Activated effector memory CD4-positive, alpha-beta T cell treated with Interleukin-2 at 50 U/mL for 16 hours (primary cell): ENCODE measurements at places on chromosomes 11 and 22.

DNA sequence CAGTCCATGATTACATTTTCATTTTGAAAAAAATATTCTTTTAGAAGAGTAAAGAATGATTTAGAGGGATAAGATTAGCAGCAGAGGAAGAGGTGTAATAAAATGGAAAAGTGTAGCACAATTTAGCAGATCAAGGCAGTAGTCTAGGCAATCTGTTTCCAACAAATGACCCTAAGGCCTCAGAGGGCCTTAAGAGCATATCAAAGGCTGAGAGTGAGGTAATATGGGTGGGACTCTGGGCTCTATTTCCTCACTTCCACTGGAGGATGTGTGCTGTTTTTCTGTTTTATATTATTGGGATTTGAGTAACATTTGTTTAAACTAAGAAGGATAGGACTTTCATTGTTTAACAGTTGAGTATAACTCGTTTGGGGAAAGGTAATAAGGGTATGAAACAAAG is 28.8 kb downstream of the CCDC81 start:
- no peak for DNase-seq

DNA sequence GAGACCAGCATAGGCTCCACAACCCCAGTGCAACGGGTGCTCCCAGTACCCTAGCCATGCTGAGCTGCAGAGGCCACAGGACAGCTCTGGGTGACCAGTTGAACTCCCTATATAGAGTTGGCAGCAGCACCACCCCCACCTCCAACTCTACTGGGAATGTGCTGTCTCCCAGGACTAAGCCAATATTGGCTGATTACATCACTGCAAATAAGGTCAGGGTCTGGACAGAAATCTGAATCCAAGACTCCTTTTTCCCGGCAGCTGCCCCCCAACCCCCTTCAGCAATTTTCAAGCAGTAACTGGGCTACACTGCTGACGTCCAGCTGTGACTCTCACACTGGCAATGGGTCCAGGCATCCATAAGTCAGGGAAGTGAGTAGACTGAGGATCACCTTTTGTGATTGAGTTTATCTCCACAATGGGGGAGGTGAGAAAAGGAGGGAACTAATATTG is at the start of gene HPX:
TSS of gene HPX (minus strand) at position 82 of the 453 bp plus-strand sequence. CDS start at position 58, 24 bp downstream.
- no peak for DNase-seq

DNA sequence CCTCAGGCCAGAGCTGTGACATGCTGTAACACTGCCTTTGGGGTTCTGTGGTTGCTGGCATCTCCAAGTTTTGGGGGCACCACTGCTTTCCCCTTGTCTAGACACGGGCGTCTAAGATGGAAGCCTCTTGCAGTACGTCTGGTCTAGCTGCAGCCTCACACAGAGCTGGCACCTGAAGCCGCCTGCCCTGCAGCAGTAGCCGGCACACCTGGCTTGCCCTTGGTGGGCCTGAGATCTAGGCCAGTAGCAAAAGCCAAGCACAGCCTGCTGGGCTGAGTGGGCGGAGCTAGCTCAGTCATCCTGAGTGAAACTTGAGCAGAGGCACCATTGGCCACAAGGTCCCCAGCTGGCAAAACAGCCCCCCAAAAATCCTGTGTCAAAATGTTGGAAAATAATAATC is 154.2 kb downstream of the DLG2 start:
- DNase-seq, result no peak

DNA sequence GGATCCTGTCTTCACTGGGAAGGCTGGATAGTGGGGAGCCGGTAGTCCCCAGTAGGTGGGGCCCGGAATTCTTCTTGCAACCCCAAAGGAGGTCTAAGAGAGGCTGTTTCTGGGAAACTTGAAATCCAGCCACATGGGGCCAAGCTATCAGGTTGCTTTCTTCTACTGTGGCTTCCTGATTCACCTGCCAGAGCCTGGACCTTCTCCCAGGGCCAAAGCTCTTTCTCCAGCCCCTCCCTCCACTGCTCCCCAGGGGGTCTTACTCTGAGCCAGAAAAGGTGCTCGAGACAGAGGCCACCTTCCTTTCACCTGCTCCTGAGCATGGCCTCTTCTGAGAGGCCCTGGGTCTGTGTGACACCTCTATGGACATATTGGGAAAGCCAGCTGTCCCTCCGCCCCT is 9.1 kb downstream of the TST start:
- no peak for DNase-seq

DNA sequence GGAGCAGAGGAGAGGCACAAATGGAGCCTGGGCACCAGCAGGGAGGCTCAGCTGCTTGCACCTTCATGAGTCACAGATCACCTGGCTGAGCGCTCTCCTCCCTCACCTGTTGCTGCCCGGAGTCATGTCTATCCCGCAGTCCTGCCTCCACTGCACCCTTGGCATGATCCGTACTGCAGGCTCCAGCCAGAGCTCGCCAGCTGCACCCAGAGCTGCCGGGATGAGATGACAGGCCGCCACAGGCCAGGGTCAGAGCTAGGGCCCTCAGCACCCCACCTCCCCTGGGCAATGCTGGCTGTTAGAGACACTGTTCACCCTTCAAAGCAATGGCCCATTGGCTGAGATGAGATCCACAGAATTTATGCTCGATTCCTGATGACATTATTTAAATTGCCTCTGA is 702.8 kb downstream of the TBC1D22A start:
- DNase-seq, result no peak

- no peak for DNase-seq
These were observed 106.4 kb upstream of the ANO1 start for GRCh38 chr11:69971741-69972140.

DNA sequence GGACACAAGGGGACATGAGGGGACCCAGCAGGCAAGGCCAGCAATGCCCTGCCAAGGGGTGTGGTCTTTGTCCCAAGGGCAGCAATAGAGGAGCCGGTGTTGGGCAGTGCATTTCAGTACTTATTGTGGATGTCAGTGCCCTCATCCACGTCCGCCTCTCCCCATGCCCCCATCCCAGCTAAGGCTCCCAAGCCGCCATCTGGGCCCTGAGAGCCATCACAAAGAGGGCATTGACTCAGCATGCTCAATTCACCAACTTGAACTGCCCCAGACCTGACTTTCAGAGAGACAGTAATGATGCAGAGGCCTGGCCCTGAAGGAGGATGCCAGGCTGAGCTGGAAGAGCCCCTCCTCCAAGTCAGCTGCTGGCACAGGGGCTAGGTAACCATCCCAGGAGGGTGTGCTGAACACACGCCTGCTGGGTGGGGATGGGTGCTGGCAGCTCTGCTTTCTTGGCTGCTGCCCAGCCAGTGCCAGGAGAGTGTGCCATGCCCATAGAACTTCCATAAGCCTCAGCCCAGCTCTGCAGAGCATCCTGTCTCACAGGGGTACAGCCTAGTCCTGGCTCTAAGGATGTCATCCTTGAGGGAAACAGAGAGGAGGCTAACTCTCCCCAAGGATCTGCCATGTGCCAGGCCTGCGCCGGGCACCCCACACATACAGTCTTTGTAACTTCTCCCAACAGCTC is 46.5 kb downstream of the PDE2A start:
- DNase-seq, result no peak

GRCh38 chr22:23221351-23221804 is 41.1 kb downstream of the BCR start:
- DNase-seq, result no peak

DNA sequence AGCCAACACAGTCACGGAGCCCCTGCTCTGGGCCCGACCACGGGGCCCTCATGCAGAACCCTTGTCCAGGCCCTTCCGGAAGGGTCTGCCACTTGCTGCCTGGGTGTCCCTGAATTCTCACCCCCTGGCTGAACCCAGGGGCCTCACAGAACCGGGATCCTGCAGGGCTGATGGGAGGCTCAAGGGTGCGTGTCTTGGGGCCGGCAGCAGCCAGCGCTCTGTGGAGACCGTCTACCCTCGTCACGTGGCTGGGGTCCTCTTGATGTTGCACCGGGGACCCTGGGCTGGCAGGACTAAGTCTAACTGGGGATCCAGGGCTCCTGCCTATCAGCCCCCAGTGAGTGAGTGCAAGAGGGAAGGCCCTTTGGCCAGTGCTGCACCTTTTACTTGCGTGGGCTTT is 19.3 kb upstream of the CCDC188 start:
- no peak for DNase-seq

GRCh38 chr11:86063536-86063935 is 5.3 kb downstream of the PICALM start:
- DNase-seq, result no peak

- DNase-seq, result no peak
These were observed 4.0 kb downstream of the AP5B1 start for GRCh38 chr11:65776710-65777141.

DNA sequence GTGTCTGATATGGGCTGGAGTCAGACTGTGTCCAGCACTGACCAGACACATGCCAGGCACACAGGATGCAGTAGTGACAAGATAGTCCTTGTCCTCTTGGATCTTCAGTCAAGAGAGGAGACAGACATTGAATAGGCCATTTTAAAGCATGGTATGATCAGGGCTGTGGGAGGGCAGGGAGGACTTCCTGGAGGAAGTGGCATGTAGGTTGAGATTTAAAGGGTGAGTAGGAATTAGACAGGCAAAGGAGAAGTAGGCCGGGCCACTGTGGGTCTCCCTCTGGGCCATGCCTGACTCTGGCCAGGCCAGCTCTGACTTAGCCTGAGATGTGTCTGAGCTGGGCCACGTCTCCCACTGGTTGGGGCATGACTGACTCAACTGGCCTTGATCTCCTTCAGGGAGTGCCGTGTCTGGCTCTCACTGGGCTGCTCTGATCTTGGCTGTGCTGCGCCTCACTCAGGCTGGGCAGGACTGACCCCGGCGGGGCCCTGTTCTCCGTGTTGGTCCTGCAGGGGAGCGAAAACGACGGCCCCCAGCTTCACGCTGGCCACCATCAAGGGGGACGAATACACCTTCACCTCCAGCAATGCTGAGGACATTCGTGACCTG is 71.2 kb downstream of the MYO7A start:
- no peak for DNase-seq

DNA sequence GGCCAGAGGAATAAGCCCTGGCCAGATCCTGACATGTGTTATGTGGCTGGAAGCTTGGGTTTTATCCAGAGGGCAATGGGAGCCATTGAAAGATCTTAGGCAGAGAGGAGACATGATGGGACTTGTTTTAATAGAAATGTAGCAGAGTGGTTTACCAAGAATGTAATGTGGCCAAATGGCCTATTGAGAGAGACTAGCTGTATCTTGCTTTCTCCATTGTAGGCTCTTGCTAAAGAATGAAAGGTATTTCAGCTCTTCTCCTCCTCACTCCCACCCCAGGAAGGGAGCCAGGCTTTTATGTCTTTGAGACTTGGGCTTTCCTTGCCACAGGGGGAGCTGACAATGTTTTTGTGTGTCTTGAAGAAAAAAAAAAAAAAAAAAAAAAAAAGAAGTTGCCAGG is 82.3 kb downstream of the TRIM29 start:
- DNase-seq, result no peak

DNA sequence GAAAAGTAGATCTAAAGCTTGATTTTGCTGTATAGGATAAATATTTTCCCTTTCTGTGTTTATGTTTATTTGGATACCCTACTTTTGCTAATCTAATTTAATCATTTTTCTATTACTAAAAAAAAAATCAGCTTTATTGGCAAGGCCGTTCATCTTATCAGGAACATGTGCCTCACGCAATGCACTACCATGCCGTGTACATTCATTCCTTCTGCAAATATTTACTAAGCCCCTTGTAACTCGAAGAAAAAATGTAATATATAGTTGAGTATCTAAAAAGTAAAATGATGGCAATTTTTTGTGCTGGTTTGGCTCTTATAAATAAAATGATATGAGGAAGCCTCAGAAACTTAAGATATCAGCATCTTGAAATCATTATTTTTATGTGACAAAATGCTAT is 8.9 kb downstream of the UVRAG start:
- no peak for DNase-seq

DNA sequence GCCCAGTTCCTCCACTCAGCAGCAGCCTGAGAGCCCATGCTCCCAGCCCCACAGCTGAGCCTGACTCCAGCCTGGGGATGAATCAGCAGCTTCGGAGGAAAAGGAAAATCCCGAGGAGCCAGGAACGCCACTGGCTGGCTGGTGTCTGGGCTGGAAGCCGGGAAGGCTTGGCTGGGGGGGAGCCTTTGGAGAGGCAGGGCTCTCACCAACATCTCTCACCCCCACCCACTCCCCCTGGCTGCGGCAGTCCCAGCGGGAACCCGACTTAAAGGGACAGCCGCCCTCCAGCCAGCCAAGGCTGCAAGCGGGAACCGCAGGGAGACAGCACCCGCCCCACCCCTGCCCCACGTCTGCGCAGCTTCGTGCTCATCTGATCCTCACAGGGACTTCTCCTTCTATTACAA is 28.4 kb downstream of the KIAA0930 start:
- DNase-seq, result no peak

GRCh38 chr11:22416462-22416861 is 78.3 kb downstream of the SLC17A6 start:
- no peak for DNase-seq

DNA sequence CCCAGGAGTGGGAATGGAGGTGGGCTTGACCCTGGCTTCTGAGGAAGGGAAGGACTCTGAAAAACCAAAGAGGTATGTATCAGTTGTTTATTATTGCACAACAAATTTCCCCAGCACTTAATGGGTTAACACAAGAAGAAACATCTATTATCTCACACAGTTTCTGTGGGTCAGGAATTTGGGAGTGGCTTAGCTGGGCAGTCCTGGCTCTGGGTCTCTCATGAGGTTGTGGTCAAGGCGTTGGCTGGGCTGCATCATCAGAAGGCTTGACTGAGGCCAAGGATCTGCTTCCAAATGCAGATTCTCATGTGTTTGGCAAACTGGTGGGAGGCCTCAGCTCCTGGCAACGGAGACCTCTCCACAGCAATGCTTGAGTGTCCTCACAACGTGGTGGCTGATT is 17.5 kb upstream of the SMIM38 start:
- no peak for DNase-seq

DNA sequence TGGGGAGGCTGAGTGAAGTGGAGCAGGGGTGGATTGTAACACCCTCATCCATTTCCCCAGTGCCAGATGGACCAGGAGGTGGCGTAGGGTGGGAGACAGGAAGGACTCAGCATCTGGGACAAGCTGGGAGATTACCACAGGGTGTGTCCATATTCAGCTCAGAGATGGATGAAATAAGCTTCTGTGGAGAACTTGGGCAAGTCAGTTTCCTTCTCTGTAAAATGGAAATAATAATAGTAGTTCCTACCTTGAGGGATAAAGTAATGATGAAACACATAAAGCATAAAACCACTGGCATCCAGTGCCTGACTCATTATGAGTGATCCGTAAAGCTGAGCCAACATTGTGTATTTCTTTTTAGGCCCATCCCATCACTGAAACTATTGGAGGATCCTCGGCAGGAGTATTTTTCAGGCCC is 607 bp upstream of the ROBO4 start:
- no peak for DNase-seq

DNA sequence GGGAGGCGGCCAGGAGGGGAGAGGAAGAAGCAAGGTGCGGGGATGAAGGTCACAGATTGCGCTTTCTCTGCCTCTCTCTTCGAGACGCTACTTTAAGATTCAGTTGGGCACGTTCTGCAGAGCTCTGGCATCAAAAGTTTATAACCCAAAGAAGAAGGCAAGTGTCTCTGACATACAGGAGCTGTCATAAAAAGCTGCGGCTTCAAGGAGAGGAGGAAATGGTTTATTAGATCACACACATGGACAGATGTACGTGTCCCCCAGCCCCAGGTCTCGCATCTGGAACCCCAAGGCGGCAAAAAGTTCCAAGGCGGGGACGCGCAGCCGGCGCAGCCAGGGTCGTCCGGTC is 589.0 kb downstream of the OPCML start:
- DNase-seq, result no peak

GRCh38 chr11:22920939-22921565 is 60.8 kb upstream of the CCDC179 start:
- DNase-seq, result no peak
